ENCODE measurements at places on chromosomes 7 and 10.

DNA sequence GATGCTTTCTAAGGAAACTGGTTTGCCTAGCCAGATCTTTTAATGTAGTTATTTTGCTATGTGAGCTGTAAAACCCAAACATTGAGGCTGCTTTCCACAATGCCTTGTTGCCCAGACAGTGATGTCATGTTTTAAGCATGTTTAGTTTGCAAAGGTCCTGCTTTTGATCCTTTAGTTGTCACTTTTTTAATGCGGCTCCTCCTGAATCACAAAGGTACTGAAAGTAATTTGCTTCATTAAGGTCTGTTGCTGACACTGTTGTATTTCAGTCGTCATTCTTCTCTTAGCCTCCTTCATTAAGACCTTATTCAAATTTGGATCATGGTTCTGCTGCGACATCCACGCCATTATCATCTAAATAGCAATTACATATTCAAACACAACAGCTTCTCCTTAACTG, 10.6 kb downstream of the RPA3 start:
- DNase-seq: no peak

DNA sequence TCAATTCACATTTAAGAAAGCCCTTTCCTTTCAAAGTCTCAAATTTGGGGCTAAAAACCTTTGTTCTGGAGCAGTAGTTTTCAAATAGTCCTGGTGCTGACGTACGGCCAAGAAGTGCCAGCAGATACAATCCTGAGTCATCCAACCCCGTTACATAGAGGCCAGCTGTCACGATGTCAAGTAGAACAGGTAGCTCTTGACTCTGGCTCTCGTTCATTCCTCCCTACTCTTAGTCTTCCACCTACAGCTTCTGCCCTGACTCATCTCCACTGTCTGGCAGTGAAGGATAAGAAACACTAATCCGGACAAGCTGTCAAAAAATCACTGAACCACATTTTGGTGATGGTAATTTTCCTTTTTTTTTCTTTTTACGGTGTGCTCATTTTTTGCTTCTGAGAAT, 132.4 kb upstream of the PTN start:
- DNase-seq: no peak

- no peak for DNase-seq
Measured at GRCh38 chr10:79202188-79203013, 133.6 kb downstream of the ZMIZ1 start.

GRCh38 chr7:29854257-29854938, 48.1 kb downstream of the WIPF3 start:
- no peak for DNase-seq

DNA sequence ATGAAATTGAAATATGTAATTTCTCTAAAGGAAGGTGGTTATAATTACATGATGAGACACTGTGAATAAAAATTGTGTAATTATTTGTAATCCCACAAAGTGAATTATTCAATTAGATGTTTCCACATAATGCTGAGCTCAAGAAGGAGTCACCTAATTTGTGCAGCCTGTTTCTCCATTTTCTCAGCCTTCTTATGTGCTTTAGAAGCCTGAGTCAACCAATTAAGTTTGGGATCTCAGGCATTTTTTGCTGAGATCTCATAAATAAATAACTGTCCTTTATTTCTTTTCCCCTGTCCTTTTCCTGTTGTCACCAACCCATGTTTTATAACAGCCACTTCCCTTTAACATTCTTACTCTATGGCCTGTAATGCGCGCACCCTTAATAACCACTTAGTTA, 506.5 kb upstream of the SEMA3D start:
- no peak for DNase-seq

DNA sequence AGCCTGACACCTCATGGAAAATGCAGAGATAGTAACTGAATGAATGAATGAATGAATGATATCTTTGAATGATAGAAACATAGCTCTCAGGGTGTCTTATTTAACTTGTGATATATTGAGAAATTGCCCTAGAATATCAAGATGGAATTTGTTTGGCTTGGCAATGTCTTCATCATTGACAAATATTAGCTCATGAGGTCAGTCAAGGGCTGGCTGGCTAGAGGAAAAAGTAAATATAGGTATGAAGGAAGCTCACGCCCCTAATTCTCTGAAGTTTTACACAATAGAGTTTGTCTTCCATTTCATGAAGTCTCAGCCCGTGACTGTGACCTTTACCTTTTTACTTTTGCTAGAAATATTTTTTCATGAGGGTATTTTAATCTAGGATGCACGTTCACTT, 305.2 kb downstream of the ADARB2 start:
- no peak for DNase-seq

DNA sequence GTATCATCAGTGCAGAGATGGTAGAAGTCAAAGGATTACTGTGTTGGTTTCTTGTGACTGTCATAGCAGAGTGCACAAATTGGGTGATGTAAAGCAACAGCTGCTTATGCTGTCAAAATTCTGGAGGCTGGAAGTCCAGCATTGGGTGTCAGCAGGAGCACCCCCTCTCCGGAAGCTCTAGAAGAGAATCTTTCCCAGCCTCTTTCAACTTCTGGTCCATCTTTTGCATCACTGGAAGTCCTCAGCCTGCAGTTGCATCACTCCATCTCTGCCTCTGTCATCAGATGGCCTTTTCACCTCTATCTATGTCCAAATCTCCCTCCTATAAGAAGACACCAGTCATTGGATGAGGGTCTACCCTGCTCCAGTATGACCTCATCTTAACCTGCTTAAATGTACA, 35.8 kb upstream of the GALNTL5 start:
- no peak for DNase-seq

- no peak for DNase-seq
Measured at GRCh38 chr7:102260856-102261255, 25.8 kb upstream of the SH2B2 start.

- no peak for DNase-seq
Measured at GRCh38 chr10:71911296-71911953, 52.8 kb upstream of the CHST3 start.

DNA sequence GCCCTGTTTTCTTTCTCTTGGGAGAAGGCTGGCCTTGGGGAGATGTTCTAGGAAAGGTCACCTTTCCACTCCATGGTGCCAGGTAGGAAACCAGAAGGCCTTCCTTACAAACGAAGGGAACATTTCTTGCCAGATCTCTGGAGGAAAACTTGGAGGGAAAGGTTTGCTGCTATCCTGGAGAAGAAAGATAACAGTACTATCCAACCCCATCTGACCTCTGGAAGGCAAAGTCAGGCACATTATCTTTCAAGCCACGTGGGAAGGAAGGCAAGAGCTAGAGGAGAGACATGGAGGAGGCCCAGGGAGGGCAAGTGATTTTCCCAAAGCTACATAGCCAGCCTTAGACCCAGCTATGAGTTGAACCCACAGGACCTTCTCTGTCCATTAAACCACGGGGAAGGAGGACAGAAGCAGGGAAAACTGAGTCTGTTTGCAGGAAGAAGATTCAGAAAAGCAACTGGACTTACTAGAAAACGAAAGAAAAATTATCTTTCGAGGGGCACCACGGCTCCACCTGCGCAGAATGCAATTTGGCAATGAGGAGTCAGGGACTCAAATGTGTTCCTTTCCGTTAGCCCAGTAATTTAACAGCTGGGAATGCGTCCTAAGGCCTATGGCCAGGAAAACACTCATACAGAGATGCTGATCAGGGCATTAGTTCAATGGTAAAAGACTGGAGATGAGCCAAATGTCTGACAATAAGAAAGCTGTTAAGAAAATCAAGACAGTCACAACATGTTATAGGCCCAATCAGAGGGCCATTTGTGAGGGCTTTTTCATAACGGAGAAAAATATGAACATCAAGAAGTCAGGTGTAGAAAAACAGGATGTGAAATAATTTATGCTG, 32.0 kb upstream of the PSAP start:
- DNase-seq: no peak

- DNase-seq: no peak
Measured at GRCh38 chr10:69965086-69965485, 87.6 kb upstream of the MACROH2A2 start.

GRCh38 chr10:36096576-36096975, 454.5 kb upstream of the FZD8 start:
- no peak for DNase-seq

GRCh38 chr7:17495655-17496394, 197.4 kb downstream of the AHR start:
- DNase-seq: no peak

GRCh38 chr10:117441812-117442443, 66.7 kb upstream of the PDZD8 start:
- no peak for DNase-seq

GRCh38 chr7:71311576-71311975, 179.6 kb downstream of the GALNT17 start:
- no peak for DNase-seq

DNA sequence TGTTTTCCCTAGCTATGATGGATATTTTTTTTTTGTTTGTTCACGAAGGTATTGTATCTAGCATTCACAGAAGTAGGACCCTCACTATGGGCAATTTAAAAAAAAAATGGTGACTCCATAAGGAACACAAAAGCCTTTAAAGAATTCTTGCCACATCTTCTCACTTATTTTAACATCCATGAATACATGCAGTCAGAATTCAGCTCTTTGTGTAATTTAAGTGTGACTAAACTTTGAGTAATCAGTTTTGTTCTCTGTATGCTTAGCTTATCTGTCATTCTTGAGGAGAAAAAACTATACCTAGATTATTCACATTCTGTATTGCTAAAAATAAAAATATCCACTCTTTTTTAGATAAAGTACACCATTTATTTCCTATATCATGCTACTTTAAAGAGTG, 313.2 kb upstream of the KCND2 start:
- no peak for DNase-seq

GRCh38 chr7:26156451-26157420, 4.7 kb downstream of the NFE2L3 start:
- no peak for DNase-seq

DNA sequence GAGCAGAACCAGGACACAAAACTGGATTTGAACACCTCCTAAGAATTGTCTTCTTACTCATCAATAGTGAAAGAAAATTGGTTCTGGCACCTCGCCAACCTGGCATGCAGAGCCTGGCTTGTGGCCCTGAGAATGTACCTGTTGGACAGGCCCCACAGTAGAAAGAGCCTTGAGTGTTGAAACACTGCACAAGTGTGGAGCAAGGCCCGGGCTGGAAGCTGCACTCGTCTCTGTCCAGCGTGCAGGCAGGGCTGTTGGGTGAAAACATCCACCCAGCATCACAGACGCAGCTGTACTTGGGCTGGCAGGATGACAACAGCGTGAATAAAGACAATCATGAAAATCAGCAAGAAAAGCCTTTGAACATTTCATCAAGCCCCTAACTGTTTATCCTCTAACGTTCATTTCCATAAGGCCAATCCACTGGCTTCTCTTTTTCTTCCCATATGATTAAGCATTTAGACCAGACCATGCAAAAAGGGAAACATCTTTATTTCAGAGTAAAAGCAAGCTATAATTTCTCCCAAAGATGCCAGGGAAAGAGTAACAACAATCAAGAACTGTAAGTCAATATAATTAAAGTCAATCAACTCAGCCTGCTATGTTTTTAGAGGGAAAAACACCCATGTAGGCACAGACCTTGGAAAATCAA, 15.6 kb downstream of the CUBN start:
- DNase-seq: no peak

- DNase-seq: no peak
Measured at GRCh38 chr7:138853448-138853847, 55.5 kb upstream of the ATP6V0A4 start.

GRCh38 chr10:118870467-118871243, 115.9 kb upstream of the CACUL1 start:
- no peak for DNase-seq

DNA sequence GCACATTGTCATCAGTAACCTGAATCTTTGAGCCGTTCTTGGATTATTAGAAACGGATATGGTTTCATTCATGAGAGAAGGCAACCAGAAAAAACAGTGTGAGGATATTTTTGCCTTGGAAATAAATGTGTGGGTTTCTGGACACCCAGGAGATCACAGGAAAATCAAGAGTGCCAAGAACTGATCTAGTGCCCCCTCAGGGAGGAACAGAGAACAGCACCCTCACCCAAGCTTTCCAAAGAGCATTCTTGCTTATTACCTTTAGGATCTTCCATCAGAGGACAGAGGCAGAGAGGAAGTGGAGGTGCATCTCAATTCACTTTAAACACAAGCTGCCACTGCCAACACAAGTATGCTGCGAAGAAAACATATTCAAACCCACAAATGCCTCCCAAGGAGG, 851.5 kb upstream of the COBL start:
- no peak for DNase-seq

GRCh38 chr10:47112612-47113011, 187.4 kb upstream of the GDF10 start:
- DNase-seq: no peak

DNA sequence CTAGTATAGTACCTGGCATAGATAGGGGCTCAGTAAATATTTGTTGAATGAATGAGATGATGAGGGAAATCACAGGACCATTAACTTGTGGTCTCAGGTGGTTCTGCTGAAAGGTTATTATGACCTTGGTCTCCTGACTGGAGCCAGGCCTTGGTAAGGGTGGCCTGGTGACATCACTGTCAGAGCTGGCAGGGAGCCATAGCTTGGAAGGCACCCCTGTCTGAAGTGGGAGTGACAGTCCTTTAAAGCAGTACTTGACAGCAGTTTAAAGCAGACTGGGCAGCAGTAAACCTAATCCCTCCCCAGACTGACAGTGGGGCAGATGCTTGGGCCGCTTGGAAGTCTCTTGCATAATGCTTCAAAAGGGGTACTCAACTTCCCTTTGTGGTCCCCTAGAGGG, 13.4 kb downstream of the DPCD start:
- no peak for DNase-seq

GRCh38 chr10:13686331-13686752, 99.6 kb downstream of the PRPF18 start:
- DNase-seq: no peak

- no peak for DNase-seq
Measured at GRCh38 chr7:138753610-138754009, 44.2 kb upstream of the TMEM213 start.

DNA sequence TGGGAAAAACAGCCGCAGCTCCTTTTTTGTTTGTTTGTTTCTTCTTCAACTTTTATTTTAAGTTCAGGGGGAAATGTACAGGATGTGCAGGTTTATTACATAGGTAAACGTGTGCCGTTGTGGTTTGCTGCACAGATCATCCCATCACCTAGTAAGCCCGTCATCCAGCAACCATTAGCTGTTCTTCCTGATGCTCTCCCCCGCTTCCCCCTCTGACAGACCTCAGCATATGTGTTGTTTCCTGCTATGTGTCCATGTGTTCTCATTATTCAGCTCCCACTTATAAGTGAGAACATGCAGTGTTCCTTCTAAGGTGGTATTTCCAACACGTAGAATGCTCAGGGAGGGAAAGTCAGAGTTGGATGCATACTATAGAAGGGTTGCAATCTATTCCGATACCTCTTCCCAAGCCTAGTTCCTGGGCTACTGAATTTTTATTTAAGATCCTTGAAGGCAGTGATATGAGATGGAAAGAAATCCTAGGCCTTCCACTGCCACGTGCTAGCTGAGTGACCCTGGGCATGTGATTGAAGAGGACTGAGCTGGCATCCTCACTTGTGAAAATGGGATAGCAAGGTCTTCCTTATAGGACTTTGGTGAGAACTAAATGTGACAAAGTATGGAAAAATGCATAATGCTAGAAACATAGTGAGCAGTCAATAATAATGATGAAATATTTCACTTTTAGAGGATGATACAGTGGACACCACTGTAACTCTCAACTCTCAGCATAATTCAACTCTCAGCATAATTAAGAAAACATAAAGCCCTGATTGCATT, 278.5 kb downstream of the REEP3 start:
- DNase-seq: no peak
